Testis (tissue), 5 donors: ENCODE measurements at places on chromosomes 3 and 15. TPM values are rescaled to one million over a fixed set of nuclear protein-coding genes. Genes with fewer than 3 reads are reported as not detected.
A peak's percentile ranks its signal among the peaks of the same experiment; 100 is the strongest.

The GPR149 gene
- total RNA-seq, result 0.37 TPM

GRCh38 chr3:21159543-21159906, 591.5 kb downstream of the ZNF385D start:
- no peaks in the 10 kb centered on the region for H3K4me1 ChIP-seq
- no peak for DNase-seq
- no peak overlapping the region for H3K27ac ChIP-seq
- no peak overlapping the region for H3K4me3 ChIP-seq
- no peaks in the 10 kb centered on the region for H3K27me3 ChIP-seq
- H3K36me3 ChIP-seq, result no peaks in the 10 kb centered on the region

The TM4SF1 gene
- total RNA-seq, result 16.2 TPM

- no peak overlapping the region for H3K27ac ChIP-seq
- H3K36me3 ChIP-seq, result no peaks in the 10 kb centered on the region
- no peak overlapping the region for H3K4me3 ChIP-seq
- H3K4me1 ChIP-seq, result peaks cover 20% of the 10 kb centered on the region
- H3K27me3 ChIP-seq, result no peaks in the 10 kb centered on the region
- no peak for DNase-seq
These were observed 23.3 kb downstream of the UBR1 start for GRCh38 chr15:43082509-43082908.

DNA sequence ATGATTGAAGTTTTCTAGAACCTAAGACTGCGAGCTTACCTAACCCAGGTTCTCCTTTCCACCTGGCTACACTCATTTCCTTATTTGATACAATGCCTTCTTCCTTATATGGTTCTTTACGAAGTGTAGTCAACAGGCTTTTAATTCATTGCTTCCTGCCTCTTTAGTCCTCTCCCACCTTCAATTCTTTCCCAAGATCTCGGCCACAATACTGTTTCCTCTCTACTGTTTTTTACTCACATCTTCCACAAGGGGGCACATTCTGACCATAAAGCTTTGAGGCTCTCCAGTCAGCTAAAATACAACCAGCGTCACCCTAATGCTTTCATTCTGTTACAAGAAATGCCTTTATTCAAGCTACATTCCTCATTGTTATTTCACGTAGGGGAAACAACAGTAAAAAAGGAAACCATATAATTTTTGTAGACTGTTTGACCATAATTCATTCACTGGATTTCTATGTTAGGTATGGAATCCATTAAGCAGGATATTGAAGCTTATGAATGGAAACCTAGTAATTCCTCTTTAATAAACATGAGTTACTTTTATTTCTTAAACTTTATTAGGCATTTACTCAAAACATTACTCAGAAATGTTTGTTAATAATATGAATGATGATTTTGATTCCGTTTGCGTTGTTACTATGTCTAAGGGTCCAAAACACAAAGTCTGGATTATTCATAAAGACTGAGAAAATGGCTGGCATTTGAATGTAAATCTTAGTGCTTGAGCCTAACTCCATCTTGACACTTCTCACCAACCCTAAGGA, 29.5 kb upstream of the VEPH1 start:
- H3K27ac ChIP-seq, result no peak overlapping the region
- peaks cover 4% of the 10 kb centered on the region for H3K4me1 ChIP-seq
- H3K27me3 ChIP-seq, result no peaks in the 10 kb centered on the region
- no peak for DNase-seq
- H3K4me3 ChIP-seq, result no peak overlapping the region

GRCh38 chr15:38745626-38746025, 181.0 kb upstream of the RASGRP1 start:
- H3K36me3 ChIP-seq, result no peaks in the 10 kb centered on the region
- H3K27ac ChIP-seq, result no peak overlapping the region
- DNase-seq, result no peak

The VWA5B2 gene
- total RNA-seq, result 13.8 TPM

DNA sequence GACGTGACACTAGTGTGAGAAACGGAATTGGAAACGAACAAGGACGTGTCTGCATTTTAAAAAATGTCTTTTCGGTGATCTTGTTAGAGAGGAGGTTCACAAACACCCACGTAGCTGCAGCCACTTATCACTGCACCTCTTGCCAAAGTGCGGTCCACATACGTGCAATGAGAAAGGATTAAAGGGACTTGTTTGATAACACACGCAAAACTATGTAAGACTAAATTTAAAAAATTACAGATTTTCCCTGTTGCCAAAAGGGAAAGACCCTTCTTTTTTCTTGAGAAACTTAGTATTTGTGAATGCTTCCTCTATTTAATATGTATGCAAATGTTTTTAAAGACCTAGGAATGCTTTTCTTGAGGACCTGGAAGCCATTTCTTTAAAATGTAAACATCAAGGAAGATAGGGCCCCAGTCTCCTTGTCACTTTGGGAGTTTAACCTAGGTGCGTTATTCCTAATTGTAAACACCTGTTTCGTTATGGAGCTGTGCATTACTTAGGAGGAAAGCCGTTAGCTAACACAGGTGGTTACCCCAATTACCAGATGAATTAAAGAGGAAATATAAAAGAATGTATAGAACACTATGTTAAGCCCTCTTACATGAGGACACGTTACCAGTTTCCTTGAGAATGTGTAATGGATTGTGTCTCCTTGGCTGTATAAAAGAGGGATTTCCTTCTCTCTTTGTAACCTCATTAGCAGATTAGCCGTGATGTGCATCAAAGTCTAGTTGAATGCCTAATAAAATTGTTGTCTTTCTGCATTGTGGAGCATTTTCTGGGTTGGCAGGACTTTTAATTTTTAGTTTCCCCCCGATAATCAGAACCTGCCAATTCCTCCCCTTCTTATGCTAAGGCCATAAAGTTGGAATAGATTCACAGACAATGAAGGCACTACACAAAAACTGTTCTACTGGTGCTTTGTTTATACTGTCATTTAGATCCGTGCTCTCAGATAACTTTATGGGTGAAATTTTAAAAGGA, 1.0 kb downstream of the LEKR1 start:
- H3K27me3 ChIP-seq, result no peaks in the 10 kb centered on the region
- no peak for DNase-seq
- H3K4me1 ChIP-seq, result peaks cover 7% of the 10 kb centered on the region
- H3K27ac ChIP-seq, result peak overlapping the region; percentile 93

The ESYT3 gene
- total RNA-seq, result 5.2 TPM

DNA sequence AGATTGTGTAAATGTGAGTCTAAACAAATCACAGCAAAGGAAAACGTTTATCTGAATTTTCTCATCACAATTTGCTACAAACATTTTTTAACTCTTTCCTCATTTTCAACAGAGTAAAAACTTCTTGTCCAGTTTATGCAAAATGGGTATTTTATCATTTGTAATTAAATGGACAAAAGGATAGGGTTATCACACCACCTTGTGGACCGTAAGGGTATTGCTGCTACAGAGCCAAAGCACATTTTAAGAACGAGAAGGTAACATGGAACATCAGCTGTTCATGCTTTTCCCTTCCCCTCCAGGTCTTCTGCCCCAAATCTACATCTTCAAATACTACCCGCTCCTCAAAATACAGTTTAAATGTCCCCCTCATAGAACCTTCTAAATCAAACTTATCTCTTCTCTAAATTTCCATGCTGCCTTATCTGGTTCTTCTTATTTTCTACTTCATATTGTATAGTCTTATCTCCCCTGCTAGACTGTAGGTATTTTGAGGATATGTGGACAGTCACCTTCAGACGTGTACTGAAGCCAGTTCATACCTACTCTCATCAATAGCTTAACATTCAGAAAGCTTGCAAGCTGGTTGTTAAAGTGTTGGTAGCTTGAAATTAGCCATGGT, 12.8 kb upstream of the SETMAR start:
- peak; percentile 76 for DNase-seq
- H3K4me1 ChIP-seq, result peaks cover 6% of the 10 kb centered on the region
- H3K27me3 ChIP-seq, result no peaks in the 10 kb centered on the region
- no peak overlapping the region for H3K4me3 ChIP-seq
- no peak overlapping the region for H3K27ac ChIP-seq

- H3K36me3 ChIP-seq, result no peaks in the 10 kb centered on the region
- no peaks in the 10 kb centered on the region for H3K4me1 ChIP-seq
These were observed 91.3 kb upstream of the SLC25A36 start for GRCh38 chr3:140850210-140850955.

The CPEB1 gene
- total RNA-seq, result 74.3 TPM

- H3K27me3 ChIP-seq, result no peaks in the 10 kb centered on the region
- no peak overlapping the region for H3K27ac ChIP-seq
- H3K4me3 ChIP-seq, result no peak overlapping the region
- H3K4me1 ChIP-seq, result no peaks in the 10 kb centered on the region
- DNase-seq, result no peak
These were observed 203.6 kb upstream of the WNT5A start for GRCh38 chr3:55690726-55691125.

DNA sequence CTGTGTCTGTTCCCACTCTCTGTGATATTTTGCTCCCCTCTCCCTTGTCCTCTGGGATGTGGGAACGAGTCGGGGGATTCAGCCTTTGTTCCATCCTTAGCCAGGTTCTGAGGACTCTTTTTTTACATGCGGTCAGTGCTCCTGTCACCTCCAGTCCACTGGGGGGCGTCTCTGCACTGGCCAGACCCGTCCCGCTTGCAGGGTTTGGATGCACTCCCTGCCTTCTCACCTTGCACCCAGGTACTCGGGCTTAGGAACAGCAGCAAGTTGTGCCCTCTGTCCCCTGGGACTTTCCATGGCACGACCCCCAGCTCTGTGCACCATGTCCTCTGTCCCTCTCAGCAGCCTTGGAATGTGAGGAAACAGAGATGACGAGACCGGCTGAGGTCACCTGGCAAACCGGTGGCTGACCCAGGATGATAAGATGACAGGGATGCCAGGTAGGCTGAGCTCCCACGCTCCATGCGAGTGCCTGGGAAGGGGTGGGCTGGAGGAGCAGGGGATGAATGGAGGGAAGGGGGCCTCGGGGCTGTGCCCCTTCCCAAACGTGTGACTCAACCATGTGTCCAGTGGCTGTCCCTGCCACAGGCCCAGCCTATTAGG, 27.3 kb upstream of the FGD5 start:
- peak; percentile 82 for DNase-seq
- H3K36me3 ChIP-seq, result no peaks in the 10 kb centered on the region
- H3K4me3 ChIP-seq, result no peak overlapping the region
- no peaks in the 10 kb centered on the region for H3K27me3 ChIP-seq
- no peaks in the 10 kb centered on the region for H3K4me1 ChIP-seq

- no peak for DNase-seq
- H3K27ac ChIP-seq, result no peak overlapping the region
- H3K4me3 ChIP-seq, result no peak overlapping the region
- H3K27me3 ChIP-seq, result no peaks in the 10 kb centered on the region
- H3K36me3 ChIP-seq, result no peaks in the 10 kb centered on the region
These were observed 198.2 kb upstream of the STRIT1 start for GRCh38 chr3:155491696-155492095.

- no peak for DNase-seq
- no peaks in the 10 kb centered on the region for H3K4me1 ChIP-seq
- H3K4me3 ChIP-seq, result no peak overlapping the region
- H3K36me3 ChIP-seq, result no peaks in the 10 kb centered on the region
These were observed 115.0 kb upstream of the TPRG1 start for GRCh38 chr3:189056646-189057335.

DNA sequence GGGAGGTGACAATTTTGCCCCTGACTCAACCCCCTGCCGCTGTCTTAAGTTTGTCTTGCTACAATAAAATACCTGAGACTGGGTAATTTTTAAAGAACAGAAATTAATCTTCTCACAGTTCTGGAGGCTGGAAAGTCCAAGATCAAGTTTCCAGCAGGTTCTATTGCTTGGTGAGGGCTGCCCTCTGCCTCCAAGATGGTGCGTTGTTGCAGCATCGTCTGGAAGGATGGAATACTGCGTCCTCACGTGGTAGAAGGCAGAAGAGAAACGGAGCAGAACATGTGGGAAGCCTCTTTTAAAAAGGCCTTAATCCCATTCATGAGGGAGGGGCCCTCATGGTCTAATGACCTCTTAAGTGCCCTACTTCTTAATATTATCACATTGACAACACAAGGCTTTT, 87.3 kb upstream of the SNTN start:
- no peak for DNase-seq
- H3K4me1 ChIP-seq, result no peaks in the 10 kb centered on the region
- no peaks in the 10 kb centered on the region for H3K27me3 ChIP-seq
- H3K4me3 ChIP-seq, result no peak overlapping the region

DNA sequence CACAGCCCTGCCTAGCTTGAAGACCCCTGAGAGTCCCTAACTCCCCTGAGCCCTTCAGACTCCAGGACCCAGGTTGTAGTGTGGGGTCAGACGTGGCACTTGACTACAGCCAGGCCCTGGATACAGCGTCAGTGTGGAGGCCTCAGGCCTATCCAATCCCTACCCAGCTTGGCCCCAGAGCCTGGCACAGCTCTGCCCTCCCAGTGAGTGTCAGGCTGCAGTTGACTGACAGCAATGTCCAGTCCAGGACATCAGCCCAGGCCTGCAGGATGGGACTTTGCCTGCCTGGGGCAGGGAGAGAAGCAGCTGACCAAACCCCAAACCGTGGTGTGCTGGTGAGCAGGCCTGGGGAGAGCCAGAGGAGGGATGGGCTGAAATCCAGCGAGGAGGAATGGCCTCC, 27.3 kb downstream of the KLF13 start:
- H3K4me1 ChIP-seq, result peaks cover 76% of the 10 kb centered on the region
- H3K4me3 ChIP-seq, result no peak overlapping the region
- DNase-seq, result no peak
- no peaks in the 10 kb centered on the region for H3K27me3 ChIP-seq
- peak overlapping the region; percentile 92 for H3K27ac ChIP-seq

The BFSP2 gene
- not detected for total RNA-seq

The UNC13C gene
- total RNA-seq, result 6.1 TPM

DNA sequence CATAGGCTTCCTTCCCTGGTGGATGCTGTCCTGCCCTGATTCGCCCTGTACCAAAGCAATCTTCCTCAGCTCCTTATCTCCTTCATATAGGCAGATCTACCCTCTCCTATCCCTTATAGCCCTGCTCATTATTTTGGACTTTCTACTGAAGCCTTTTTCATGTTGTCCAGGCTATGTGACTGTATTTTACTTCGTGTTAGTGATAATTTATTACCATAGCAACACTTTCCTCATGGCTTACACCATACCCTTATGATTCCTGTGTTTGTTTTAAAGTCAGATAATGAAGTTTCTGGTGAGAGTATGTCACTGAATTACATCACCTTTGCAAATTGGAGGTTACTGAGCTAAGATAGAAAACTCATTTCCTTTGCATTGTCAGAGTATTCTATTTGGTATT, 352.6 kb downstream of the NLGN1 start:
- no peak overlapping the region for H3K27ac ChIP-seq
- no peaks in the 10 kb centered on the region for H3K4me1 ChIP-seq

The SCAANT1 gene
- not detected for total RNA-seq

DNA sequence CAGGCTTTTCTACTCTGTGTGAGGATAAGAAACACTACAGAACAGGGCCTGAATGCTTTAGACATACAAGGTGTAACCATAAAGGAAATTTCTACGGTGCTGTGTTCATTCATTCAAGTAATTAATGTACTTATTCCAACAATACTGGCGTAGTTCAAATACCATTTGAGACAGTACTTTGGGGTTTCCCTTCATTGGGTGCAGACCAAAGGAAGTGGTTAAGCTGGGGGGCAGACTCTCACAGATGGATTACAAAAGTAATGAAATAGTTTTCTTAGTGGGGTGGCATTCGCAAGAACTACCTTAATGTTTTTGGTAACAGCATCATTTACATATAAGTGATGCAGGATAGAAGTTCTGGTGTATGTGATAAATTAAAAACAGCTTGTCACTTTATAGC, 65.9 kb downstream of the BTD start:
- no peaks in the 10 kb centered on the region for H3K27me3 ChIP-seq
- H3K4me3 ChIP-seq, result no peak overlapping the region
- DNase-seq, result no peak
- H3K27ac ChIP-seq, result no peak overlapping the region

The DNAJA4 gene
- total RNA-seq, result 88.4 TPM

The CHST13 gene
- total RNA-seq, result 13.3 TPM

The AP3B2 gene
- 15.5 TPM for total RNA-seq

The VGLL3 gene
- 27.6 TPM for total RNA-seq
